Vagina (tissue), 2 donors: ENCODE measurements at places on chromosomes 6 and 20.

- DNase-seq, result no peak
Measured at GRCh38 chr20:10253780-10254179, 35.1 kb downstream of the SNAP25 start.

DNA sequence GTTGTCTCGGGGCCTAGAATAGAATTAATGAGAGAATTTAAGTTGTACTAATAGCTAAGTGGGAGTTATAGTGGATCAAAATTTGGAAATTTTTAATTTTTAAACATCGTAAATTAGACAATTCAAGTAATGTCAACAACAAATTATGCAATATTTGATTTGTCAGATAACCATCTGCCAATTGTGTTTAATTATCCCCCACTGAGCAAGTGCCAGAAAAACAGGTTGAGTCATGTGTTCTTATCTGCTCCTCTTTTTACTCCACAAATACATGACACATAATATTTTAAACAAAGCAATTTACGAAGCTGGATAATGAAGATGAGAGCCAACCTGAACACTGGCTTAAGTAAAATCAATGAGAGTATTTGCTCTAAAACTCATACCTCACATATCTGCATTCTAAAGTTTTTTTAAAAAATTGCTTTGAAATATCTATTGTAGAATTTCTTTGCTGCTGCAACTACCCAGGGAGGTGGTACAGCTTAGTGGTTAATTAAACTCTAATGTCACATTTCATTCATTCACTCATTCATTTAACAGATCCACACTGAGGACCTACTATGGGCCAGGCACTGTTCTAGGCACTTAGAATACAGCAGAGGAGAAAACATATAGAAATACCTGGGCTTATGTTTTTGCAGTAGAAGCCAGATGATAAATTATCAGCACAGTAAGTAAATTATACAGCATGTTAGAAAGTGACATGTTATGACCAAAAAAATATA is 57.1 kb upstream of the MAP7 start:
- no peak for DNase-seq

DNA sequence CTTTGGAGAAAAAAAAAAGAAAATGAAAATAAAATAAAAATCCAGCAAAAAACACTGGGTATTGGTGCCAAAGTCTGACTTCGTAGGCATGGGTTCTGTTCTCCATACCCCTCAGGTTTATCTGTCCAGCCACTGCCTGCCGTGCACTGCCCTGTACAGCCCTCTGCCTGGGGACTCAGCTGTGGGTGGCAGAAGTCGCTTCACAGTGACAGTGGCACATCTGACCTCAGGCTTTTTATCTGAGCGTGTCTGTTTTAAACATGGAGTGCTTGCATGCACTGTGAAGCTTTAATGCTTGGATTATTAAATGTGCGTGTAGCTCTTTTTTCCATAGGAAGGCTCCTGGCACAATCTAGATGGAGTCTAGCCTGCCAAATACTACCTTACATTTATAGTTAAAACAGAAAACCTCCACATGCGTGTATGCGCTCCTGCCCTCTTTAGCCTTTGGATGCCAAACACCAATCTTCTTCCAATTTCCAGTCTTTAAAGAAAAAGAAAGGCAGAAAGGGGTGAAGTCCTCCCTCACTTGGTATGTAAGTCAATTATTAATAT is 375.5 kb downstream of the UTRN start:
- DNase-seq, result no peak

GRCh38 chr6:147724454-147724853 is 216.0 kb downstream of the SAMD5 start:
- DNase-seq, result no peak

GRCh38 chr20:37333848-37334318 is 12.1 kb upstream of the SRC start:
- DNase-seq, result no peak

- no peak for DNase-seq
Measured at GRCh38 chr6:126957721-126958120, 160.8 kb upstream of the RSPO3 start.
